ENCODE measurements at places on chromosomes 12 and 14.

DNA sequence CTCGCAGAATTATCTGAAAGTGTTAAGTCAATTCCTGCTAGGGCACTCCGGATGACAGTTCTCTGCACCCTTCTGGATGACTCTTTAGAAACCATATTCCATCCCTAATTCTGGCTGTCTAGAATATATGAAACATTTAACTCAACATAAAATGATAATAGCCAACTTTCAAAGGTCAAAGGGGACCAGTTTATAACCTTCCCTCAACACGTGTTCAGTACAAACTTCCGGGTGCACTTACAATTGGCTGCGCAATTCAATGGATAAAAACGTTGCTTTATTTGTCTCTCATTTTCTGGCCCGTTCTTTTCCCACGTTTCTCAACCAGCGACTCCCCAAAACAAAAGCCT, 1.3 kb downstream of the SBNO1 start:
- peak; percentile 14 for DNase-seq

GRCh38 chr14:20415782-20416206, 2.5 kb upstream of the TEP1 start:
- DNase-seq = peak; percentile 55

- DNase-seq = no peak
These were observed 69.6 kb downstream of the CHST11 start for GRCh38 chr12:104526320-104526719.

- no peak for DNase-seq
These were observed 16.9 kb upstream of the TFCP2 start for GRCh38 chr12:51189790-51190355.

- no peak for DNase-seq
These were observed 123.2 kb downstream of the GXYLT1 start for GRCh38 chr12:42021469-42021868.

DNA sequence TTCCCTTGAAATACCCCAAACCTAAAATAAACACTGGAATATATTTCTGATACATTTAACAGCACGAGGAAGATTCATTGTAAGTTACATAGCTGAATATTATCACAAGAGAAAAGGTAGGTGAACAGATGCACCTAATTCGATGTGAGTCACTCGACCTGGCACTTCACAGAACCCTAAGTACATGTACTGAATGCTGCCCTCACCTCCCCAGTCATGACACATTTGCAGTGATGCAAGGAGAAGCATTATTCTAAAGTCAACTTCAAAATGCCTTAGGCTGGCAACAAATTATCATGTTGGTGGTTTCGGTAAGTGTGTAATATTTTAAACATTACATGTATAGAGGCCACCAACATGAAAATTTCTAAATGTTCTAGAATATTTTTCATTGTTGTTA, 35.2 kb upstream of the TMTC2 start:
- DNase-seq = no peak

DNA sequence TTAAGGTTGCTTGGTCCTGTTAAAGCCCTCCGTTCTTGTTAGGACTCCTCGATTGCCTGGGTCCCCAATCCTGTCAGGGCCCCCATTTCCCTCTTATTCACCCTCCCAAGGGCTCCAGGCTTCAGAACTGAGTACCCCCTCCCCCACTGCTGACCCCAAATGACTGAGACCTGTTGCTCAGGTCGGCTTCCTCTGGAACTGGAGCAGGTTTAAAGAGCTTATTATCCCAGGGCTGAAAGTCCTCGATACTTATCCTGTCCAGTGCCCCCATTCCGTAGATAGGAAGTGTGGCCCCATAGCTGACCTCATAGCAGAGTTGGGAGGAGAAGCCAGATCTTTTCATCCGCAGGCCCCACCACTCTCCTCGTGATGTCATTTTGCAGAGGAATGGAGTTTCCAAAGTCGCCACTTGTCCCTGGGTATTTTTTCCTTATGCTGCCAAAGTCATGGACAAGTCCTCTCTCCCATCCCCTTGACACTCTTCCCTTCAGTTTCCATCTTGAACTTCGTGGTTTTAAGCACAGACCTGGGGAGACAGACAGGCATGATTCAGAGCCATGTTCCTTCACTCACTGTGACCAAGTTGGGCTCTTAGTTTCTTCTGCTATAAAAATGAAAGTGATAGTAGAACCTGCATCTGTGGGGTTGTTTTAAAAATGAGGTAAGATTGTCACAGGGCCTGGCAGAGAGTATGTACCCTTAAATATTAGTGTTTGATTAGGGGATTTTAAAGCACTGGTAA, 1.2 kb downstream of the USP30 start:
- no peak for DNase-seq

DNA sequence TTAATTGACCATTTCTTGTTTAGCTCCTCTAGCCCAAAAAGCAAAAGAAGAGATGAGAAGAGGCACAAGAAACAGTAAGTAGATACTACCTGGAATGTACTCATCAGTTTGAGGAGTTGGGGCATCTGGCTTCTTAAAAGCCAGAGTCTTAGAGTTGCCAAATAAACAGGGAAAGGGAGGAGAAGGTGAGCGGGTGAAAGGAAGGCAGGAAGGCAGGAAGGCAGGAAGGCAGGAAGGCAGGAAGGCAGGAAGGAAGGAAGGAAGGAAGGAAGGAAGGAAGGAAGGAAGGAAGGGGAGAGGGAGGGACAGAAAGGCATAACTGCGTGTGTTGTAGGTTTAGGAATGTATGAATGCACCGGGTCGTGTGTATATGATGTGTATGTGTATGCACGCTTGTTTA, 56.7 kb upstream of the HSPB8 start:
- no peak for DNase-seq

GRCh38 chr14:92538412-92538985, 24.9 kb downstream of the RIN3 start:
- no peak for DNase-seq

DNA sequence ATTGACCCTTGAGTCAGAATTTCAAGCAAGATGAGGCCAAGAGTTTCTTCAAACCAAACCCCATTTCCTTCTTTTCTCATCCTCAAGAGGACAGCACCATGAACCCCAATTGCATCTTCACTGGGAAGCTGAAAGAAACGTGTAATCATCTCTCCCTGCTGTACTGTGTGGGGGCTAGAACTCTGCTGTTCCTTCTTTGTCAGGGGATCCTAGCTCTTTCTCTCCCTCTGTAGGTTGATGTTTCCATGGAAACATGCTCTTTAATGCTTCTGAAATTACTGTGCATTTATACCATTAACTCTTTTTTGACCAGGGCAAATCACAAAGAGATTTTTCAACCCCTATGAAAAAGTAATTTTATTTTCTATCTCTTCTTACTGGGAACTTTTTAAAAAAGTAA, 295.1 kb downstream of the GRIN2B start:
- DNase-seq = no peak
